ENCODE measurements at places on chromosomes 4 and X.

DNA sequence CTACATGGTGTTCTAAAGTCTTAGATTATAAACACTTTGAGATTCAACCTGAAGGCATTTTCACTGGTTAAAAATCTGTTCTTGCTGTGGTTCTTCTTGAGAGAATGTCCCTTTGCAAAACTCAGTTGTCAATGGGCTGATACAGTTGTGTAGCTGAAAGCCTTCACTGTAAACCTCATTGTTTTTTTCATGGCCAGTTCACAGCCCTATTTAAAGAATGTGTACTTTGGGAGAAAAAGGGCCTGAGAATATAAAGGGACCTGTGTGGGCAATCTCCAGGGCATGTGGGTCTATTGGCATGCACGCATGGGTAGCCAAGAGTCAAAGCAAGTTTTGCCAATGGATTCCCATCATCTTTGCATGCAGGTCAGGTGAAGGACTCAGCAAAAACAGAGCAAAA is 7.8 kb upstream of the MAP7D3 start:
- DNase-seq, result no peak

DNA sequence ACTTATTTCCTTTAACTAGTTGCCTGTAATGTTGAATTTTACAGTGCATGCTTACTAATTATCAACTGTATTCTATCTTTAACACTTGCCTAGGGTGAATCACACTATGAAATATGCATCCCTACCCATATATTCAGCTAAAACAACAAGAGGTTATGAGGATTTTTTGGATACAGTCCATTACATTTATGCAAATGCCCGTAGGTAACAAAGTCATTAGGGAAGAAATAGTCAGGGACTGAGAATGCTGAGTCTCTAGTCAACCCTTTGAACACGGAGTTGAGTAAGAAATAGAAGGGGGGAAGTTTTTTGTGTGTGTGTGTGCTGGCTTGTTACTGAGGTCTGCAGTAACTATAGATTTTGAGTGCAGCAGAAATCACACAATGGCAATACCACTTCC is 26.1 kb upstream of the CBLL2 start:
- no peak for DNase-seq

DNA sequence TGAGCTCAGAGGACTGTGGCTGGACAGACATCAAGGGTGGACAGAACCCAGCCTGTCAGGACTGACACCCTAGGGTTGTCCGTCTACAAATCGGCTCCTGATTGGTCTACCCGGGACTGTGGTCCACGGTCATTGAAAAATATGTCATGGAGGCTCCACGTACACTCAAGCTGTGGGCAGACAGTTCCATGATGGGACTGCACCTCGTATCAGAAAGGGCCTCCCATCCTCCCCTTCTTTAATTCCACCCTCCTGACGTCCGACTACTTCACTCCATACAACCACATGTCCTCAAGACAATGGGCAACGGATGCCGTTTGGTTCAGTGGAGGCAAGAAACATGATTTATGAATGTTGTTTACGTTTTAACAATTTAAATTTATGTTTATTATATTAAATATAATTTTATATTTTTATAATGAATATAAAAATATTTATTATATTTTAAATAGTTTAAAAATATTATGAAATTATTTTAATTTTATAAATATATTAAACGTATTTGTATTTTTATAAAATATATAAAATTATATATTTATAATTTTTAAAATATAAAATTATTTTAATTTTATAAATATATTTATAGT is 58.0 kb upstream of the SHOX start:
- no peak for DNase-seq

DNA sequence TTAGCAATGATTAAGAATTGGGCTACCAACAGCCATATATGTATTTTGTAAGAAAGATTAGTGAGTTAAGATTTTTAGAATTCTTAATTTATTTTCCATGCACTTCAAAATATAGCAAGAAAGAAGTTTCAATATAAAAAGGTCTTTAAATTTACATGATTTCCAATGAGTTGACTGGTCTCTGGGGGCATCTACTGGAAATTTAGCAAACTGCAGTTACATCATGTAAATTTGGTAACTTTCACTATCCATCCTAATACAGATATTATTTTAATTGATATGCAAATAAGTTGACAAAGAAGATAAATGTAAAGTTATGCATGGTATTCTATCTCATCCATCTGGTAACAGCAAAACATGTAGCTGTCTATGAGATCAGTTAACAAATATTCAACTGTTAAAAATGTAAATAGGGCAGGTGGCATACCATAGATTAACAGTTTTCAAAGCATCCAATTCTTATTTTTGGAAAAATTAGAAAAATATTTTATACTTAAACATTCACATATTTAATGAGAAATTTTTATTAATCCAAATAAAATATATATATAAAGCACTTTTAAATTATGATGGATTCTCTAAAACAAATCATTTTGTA is 29.1 kb downstream of the TTC29 start:
- DNase-seq, result no peak

GRCh38 chr4:98682719-98683118 is 24.3 kb upstream of the TSPAN5 start:
- no peak for DNase-seq

- DNase-seq, result no peak
Measured at GRCh38 chr4:82398263-82398662, 24.5 kb upstream of the HNRNPD start.

DNA sequence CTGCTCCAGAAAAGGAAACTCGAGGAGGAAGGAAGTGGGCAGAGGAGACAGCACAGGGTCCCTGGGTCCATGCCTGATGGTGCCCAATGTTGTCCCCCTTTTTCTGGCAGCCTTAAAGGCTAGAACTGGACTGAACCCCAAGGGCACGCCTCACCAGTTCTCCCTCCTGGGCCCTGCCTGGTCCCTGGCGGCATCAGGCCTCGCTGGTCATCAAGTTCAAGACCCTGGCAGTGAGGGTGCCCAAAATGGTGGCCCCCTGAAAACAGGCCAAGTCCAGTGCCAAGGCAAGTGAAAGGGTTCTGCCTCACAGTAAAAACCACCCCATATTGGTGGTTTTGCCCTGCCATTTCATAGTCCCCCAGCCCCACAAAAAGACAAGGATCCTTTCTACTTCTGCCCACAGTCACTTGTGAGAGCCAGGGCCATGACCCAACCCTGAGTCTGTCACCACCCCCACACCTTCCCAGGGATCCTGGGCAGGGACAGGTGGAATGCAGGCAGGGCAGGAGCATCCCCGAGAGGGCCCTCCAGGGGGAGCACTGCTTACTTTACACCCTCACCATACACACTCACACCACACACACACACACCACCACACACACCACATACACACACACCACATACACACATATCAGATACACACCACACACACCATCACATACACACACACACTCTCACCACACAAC is 107.6 kb downstream of the DCTD start:
- DNase-seq, result no peak

- no peak for DNase-seq
Measured at GRCh38 chrX:134369576-134369975, 90.4 kb upstream of the HPRT1 start.

DNA sequence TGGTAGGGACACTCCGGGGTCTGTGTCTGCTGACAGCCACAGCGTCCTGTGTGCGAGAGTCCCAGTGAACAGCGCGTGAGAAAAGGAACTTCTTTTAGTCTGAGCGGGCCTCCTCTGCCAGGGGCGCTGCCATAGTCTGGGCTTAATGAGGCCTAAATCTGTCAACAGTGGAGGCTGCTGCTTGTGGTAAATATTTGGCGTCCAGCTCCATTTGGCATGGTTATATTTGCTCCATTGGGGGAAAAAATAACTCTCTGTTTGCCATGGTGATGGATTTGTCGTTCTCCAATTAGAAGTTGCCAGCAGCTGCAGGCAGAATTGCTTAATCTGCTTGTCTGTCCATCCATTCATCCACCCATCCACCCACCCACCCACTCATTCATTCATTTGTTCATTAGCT is 71.4 kb upstream of the PSAPL1 start:
- no peak for DNase-seq

GRCh38 chr4:76902233-76902890 is 4.4 kb upstream of the SOWAHB start:
- DNase-seq, result no peak

GRCh38 chr4:89929425-89930159 is 34.9 kb downstream of the MMRN1 start:
- DNase-seq, result no peak

- no peak for DNase-seq
Measured at GRCh38 chr4:23324021-23324690, 565.7 kb downstream of the PPARGC1A start.

GRCh38 chr4:88163336-88163735 is 4.9 kb upstream of the ABCG2 start:
- no peak for DNase-seq

DNA sequence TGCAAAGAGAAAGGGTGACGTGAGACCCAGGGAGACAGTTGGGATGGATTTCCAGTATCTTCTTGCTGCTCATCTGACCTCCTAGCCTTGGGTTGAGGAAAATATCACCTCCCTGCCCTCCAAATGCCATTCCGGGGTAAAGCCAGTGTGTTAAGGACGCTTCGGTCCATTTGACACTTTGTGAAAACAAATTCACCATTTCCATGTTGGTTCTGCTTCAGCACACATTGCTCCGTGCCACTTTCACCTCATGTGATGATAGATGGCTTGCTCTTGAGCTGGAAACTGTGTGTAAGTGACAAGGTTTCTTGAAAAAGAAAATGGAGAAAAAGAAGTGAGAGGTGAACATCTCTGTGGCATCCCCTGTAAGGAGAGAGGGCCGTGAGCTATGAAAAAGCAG is 256.1 kb upstream of the PGRMC2 start:
- no peak for DNase-seq

DNA sequence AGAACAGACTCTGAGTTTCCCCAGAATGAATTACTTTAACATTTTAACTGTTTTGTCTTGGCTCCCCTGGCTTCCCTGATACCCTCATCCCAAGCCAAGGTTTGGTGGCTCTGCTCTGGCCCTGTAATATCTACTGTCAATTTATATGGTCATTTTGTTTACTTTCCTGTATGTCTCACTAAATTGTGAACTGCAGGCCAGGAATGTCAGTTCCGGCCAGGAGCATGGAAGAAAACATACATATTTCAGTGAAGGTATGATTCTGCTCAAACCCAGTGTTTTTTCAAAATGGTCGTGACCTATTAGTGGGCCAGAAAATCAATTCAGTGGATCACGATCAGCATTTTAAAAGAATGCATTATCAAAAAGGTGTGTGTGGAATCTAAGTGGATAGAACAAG is 1.2 kb downstream of the RPGR start:
- no peak for DNase-seq

DNA sequence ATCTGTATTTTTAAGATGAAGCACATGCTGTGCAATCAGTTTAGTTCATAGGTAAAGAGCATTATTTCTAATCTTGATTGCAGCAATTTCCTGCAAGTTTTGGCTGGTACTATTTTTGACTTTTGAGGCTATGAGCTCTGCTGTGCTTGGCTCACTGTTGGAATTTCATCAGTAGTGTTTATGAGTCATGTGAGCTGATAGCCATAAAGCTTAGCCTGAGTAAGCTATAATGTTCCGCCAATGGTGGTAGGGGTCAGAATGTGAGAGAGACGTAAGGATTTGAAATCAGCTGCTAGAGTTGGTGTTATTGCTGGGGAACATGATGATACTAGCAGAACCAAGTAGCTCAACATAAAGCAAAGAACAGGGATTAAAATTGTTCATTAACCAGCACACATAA is 590.9 kb upstream of the GNPDA2 start:
- DNase-seq, result no peak

GRCh38 chrX:15233416-15234015 is 36.4 kb downstream of the ASB9 start:
- DNase-seq, result no peak

GRCh38 chr4:180041576-180041975 is 2201.6 kb upstream of the TENM3 start:
- DNase-seq, result no peak

DNA sequence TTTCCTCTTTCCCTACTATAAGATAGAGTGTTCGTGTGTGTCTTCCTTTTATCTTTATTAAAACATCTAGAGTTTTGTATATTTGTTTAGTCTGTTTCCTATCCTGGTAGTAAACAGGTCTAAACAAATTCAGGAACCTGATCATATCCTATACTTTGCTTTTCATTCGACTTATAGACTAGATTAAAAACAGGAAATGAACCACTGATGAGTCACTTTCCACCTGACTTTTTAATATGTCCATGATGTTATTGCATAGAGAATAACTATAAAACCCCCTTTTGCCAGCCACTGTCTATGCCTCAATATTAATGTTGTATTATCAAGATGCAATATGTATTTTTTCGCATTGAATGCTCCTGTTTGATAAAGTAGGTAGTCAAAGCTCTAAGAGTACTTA is 1794.0 kb downstream of the STIM2 start:
- no peak for DNase-seq

DNA sequence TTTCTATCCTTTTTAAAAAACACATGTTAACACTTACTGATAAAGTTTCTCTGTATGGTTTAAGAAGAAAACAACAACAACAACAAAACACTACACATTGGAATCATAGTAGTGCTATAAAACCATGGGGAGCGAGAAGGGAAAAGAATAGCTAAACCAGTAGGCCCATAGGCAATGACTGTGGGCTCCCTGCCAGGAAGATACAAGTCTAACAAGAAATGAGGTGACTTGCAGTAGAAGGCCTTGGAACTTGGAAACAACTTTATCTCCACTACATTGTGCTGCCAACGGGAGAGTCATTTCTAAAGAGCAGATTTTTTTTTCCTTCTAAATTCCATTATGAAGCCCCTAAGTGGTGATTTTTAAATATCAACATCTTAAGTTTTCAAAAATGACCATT is 78.0 kb downstream of the GPC4 start:
- no peak for DNase-seq

DNA sequence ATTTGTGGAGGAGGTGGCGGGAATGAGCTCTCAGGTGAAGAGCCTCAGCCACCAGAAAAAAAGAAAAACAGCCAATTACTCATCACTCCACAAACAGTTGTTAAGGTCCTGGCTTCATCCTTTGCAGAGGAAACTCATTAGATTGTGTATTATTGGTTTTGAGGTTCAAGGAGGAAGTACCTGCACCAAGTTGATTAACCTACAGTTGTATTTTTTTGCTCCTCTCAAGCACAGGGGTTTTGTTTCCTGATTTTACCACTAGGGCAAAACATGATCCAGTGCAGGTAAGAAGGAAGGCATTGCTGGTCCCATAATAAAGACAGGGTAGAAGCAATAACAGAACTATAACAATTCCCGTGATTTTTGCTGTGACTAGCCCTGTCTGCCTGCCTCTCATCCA is 84.0 kb upstream of the QRFPR start:
- DNase-seq, result no peak

- DNase-seq, result no peak
Measured at GRCh38 chr4:103664436-103665075, 55.2 kb downstream of the TACR3 start.

All from stimulated activated CD4-positive, alpha-beta T cell treated with anti-CD3 and anti-CD28 coated beads, Interleukin-15, amount 100 ng/mL, for 1 hour (primary cell).